ENCODE measurements at places on chromosomes 2 and 18.

- no peak for DNase-seq
These were observed 4.0 kb downstream of the LPIN1 start for GRCh38 chr2:11750422-11750821.

GRCh38 chr2:7795778-7796563 is 878.8 kb downstream of the RNF144A start:
- no peak for DNase-seq

DNA sequence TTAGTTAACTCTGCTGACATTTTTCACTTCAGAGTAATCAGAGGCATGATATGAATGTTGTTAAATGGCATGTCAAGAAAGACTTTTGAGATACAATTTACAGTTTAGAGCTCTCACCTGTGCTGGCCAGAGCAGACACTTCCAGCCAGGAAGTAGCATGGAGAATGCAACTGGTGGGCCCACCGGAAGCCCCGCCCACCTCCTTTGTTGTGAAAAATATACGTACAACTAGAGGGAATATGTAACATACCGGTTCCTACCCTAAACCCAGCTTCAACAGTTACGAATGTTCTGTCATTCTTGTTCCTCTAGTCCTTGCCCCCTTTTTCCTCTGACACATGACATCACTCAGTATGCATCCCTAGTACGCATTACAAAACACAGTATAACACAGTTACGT is 70.2 kb upstream of the ITM2C start:
- DNase-seq, result no peak

GRCh38 chr2:216635701-216636550 is 2.7 kb downstream of the IGFBP2 start:
- no peak for DNase-seq

DNA sequence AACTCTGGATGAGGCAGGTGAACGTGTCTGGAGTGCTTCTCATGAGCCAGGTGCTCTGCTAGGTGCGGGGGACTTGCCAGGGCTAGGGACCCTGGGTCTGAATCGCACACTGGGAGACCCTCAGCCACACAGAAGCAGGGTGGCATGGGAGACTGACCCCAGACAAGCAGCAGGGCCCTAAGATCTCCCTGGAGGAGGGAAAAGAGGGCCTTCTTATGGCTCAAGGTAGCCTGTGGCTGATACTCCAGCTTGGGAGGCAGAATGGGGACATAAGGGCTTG is 12.8 kb upstream of the CIB4 start:
- no peak for DNase-seq

- DNase-seq, result peak; percentile 79
These were observed 85.5 kb downstream of the HS6ST1 start for GRCh38 chr2:128232965-128233789.

DNA sequence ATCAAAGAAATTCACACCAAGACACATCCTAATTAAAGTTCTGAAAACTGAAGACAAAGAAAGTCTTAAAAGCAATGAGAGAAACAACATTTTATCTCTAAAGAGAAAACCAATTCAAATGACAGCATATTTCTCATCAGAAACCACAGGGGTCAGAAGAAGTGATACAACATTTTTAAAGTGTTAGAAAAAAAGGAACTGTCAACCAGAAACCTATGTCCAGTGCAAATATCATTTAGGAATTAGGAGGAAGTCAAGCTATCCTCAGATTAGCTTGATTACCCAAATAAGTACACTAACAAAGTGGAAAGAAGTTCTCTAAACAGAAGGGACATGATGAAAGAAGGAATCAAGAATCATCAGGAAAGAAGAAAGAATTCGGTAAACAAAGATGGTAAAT is 59.5 kb upstream of the BCL2L11 start:
- no peak for DNase-seq

GRCh38 chr2:62202019-62202722 is 6.3 kb downstream of the B3GNT2 start:
- DNase-seq, result no peak

DNA sequence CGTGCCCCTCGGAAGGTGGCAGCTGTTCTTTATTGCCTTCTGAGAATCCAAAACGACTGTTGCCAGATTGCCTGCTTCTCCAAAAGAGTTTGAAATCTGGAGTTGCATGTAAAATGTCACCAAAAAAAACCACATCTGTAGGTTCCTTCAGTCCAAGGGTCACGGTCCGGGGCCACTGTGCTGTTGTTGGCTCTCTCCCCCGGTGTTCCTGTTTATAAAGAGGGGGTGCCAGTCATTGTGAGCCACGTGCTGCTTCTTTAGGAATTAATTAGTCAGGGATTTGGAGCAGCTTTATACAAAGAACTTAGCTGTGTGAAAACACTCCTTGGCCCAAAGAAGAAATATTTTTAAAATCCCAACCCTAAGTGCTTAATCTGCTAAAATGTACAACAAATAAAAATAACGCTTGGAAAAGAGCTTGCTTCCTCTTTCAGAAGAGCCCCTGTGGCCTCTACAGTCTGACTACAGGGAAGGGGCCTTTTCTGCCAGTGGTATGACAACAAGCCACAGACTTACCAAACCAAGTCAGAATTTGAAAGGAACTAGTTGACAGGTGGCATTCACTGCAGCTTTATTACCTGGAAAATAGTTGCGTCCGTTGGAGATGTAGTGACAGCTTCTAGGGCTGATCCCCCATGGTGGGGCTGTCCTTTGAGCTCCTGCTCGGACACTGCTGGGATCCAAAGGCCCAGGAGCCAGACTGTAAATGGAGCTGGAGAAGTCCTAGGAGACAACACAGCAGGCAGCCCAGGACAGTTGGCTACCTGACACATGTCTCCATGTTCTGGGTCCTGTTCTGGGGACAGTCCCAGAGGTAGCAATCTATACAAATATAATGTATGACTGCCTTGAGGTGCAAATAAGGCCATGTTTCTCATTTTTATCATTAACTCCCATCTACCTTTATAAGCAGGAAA is 84.5 kb upstream of the SLC1A4 start:
- no peak for DNase-seq

DNA sequence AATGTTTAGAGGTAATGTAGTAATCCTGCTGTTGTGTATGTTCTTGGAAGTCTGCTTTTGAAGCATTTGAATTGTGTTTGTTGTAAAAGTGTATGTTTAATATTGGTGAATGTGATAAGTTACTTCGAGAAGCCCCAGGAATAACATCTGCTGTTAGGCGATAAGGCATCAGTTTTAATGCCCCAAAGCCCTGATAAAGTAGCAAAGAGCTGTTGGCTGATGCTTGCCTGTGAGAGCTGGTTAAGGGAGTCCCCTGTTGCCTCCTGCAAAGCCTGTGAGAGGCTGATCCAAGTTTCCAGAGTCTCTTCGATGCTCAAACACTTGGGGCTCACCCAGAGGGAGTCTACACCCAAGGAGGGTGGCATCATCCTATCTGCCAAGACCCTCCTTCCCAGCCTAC is 110.3 kb downstream of the RNF152 start:
- DNase-seq, result no peak

DNA sequence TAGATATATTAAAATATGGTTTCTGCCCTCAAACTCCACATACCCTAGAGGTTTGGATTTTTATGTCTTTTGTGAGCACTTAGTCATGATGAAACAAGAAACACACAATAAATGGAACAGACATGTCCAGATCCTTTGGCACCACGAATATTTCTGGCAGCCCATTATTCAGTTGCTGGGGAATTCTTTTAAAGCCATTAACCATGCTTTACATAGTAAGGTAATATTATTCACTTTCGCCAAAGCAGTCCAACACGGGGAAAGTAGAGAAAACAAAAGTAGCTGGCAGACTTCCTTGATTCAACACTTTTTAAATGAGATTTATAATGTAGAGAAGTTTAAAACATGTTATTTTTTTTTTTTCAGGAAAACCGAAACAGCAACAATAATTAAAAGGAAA is 235.4 kb downstream of the PIEZO2 start:
- DNase-seq, result no peak

DNA sequence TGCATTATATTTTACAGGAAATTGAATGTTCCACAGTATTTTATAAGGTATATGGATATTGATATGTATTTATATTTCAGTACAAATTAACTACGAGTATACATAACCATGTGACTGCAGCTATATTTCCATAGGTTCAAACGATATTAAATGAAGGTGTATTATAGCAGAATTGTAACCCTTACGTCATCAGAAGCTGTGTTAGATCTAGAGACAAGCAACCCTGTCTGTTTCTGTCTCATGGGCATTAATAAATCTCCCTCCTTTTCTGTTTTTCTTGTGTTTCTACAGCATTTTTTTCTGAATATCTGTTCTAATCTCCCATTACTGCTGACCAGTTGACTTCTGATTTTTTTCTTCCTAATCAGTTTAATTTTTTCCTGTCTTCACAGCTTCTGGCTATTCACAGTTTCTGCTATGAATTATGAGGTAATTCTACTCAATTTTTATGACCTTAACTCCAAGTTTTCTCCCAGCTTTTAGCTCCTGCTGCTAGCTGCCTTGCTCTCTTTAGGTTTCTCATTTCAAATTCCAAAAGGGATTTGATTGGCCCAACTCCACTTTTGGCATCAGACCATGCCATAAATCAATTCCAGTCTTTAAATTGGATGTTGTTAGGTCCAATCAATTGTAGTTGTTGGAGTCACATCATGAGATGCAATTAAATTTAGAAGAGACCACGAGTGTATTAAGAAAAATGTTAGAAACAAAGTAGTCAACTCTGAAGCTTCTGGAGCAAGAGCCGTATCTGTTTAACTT is 277.5 kb upstream of the ZSWIM2 start:
- no peak for DNase-seq

GRCh38 chr18:49934457-49934856 is 121.1 kb upstream of the ACAA2 start:
- no peak for DNase-seq

- no peak for DNase-seq
These were observed 51.0 kb upstream of the SERPINB2 start for GRCh38 chr18:63836456-63836855.

- DNase-seq, result no peak
These were observed 249.4 kb downstream of the HDAC4 start for GRCh38 chr2:239151201-239152131.
